ENCODE measurements at places on chromosomes 2 and 18.
A peak's percentile ranks its signal among the peaks of the same experiment; 100 is the strongest.

DNA sequence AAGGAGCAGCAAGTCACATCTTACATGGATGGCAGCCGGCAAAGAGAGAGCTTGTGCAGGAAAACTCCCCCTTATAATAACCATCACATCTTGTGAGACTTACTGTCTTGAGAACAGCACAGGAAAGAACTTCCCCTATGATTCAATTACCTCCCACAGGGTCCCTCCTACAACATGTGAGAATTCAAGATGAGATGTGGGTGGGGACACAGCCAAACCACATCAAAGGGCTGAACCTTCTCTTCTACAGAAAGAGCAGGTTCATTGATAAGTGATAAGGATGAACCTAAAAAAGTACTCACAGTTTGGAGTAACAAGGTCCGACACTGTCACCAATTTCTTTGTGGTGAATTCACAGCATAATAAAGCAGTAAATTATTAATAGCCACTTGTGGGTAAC lies 422.2 kb upstream of the FSIP2 start:
- H3K4me1 ChIP-seq, result no peaks in the 10 kb centered on the region
- no peaks in the 10 kb centered on the region for H3K27me3 ChIP-seq
- no peaks in the 10 kb centered on the region for H3K36me3 ChIP-seq
- H3K4me3 ChIP-seq, result no peak overlapping the region

GRCh38 chr2:176297067-176297466 lies 27.8 kb downstream of the MTX2 start:
- H3K27me3 ChIP-seq, result no peaks in the 10 kb centered on the region
- no peak for DNase-seq
- no peaks in the 10 kb centered on the region for H3K4me1 ChIP-seq
- H3K36me3 ChIP-seq, result no peaks in the 10 kb centered on the region
- no peak overlapping the region for H3K4me3 ChIP-seq

DNA sequence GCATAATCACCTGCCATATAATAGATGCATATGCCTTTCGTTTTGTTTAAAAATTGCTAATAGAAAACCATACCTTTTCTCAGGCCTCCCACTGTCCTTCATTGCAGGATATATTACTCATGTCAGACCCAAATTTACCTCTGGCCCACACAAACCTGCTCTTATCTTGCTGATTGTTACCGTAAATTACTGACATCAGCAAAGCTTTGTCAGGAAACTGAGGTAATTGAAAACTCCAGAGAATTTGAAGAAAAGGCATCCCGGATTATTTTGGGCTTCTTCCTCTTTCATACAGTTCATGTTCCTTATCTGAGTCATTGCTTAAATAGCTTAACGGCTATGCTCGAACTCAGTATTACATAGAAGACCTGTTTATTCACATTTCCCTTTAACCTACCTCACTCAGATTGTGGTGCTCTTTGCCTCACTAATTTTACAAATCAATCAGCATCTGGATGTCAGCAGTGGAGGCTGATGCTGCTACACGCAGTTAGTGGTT lies 145.7 kb downstream of the ZEB2 start:
- no peak for DNase-seq
- H3K4me3 ChIP-seq, result no peak overlapping the region
- no peaks in the 10 kb centered on the region for H3K4me1 ChIP-seq
- no peaks in the 10 kb centered on the region for H3K36me3 ChIP-seq
- no peaks in the 10 kb centered on the region for H3K27me3 ChIP-seq

DNA sequence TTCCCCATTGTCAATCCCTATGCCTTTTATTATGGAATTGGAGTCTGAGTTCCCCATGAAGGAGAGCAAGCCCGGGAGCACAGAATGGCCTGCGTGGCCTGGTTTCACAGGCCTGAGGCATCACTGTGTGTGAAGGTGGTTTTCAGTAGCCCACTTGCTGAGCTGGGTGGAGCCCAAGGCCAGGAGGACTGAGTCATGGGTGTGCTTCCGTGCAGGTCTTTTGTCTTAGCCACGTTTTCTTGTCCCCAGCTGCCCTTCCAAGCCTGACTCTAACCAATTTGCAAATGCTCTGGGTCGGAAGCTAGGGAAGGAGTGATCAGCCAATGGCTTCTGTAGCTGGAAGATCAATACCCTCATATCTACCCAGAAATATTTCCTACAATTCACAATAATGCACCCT lies 119.2 kb downstream of the MAPK4 start:
- H3K36me3 ChIP-seq, result no peaks in the 10 kb centered on the region
- H3K4me1 ChIP-seq, result no peaks in the 10 kb centered on the region
- H3K4me3 ChIP-seq, result no peak overlapping the region
- no peak for DNase-seq
- H3K27ac ChIP-seq, result no peak overlapping the region

DNA sequence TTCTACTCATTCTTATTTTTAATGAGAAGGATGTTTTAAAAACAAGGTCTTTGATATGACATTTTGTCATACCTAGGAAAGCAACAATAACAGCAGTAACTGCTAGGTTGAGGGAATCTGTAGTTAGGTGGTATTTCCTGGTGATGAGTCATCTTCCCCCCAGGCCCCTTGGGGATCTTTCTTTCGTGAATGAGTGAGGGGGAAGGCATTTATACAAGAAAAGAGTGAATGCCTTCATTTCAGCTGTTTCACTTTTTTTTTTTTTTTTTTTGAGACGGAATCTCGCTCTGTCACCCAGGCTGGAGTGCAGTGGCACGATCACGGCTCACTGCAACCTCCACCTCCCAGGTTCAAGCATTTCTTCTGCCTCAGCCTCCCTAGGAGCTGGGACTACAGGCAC lies 108.6 kb downstream of the MAP4K4 start:
- DNase-seq, result no peak
- no peaks in the 10 kb centered on the region for H3K27me3 ChIP-seq
- H3K27ac ChIP-seq, result peak overlapping the region; percentile 73
- H3K36me3 ChIP-seq, result no peaks in the 10 kb centered on the region

DNA sequence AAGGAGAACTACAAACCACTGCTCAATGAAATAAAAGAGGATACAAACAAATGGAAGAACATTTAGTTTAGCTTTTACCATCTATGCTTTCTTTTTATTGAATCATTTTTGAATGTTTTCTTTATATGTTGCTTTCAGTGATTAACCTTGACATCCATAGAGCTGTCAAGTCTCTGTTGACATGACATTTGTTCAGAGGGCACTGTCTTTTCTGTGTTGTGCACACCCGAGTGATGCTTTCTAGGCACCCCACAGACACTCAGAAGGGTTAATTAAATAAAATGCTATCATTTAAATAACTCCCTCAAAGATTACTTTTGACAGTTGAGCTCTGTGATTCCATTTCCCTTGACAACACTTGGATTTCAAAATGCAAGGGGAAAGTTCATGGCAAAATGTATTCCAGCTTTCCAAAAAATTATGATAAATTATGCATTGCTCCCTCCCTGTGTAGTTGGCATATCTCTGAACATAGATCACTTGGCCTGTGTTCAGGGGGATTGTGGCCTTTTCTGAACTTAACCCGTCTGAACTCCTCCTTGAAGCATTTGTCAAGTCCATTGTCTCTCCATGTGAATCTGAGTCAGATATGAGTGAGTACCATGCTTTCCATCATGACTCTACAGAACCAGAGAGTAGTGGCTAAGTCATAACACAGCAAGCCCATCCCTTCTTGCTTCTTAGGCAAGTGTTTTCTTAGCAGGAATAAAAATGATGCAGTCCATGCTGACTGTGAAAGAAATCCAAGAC lies 372.6 kb downstream of the RPRM start:
- H3K27me3 ChIP-seq, result no peaks in the 10 kb centered on the region
- no peak overlapping the region for H3K27ac ChIP-seq
- no peak overlapping the region for H3K4me3 ChIP-seq
- no peaks in the 10 kb centered on the region for H3K36me3 ChIP-seq
- no peaks in the 10 kb centered on the region for H3K4me1 ChIP-seq

DNA sequence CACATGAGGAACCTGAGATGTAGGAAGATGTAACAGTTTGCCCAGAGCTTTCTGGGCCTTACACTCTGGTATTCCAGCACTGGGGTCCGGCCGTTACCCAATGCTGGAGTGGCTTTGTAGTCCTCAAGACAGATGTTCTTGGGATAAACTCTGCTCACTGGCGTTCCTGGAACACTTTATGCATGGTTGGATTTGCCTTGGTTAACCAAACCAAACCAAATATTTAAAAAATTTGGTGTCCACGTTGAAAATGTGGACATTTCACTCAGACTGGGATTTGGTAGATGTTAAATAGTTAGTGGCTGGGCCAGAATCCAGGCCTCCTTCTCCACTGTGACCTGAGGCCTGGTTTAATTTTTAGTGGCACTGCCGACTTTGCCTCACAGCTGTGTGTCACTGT lies 81.5 kb downstream of the ACOXL start:
- DNase-seq, result no peak
- no peaks in the 10 kb centered on the region for H3K27me3 ChIP-seq
- no peaks in the 10 kb centered on the region for H3K4me1 ChIP-seq
- H3K4me3 ChIP-seq, result no peak overlapping the region
- no peak overlapping the region for H3K27ac ChIP-seq

GRCh38 chr2:3189961-3190360 lies 187.7 kb downstream of the EIPR1 start:
- no peaks in the 10 kb centered on the region for H3K27me3 ChIP-seq
- no peak for DNase-seq
- H3K4me1 ChIP-seq, result no peaks in the 10 kb centered on the region
- no peak overlapping the region for H3K4me3 ChIP-seq
- H3K36me3 ChIP-seq, result no peaks in the 10 kb centered on the region

DNA sequence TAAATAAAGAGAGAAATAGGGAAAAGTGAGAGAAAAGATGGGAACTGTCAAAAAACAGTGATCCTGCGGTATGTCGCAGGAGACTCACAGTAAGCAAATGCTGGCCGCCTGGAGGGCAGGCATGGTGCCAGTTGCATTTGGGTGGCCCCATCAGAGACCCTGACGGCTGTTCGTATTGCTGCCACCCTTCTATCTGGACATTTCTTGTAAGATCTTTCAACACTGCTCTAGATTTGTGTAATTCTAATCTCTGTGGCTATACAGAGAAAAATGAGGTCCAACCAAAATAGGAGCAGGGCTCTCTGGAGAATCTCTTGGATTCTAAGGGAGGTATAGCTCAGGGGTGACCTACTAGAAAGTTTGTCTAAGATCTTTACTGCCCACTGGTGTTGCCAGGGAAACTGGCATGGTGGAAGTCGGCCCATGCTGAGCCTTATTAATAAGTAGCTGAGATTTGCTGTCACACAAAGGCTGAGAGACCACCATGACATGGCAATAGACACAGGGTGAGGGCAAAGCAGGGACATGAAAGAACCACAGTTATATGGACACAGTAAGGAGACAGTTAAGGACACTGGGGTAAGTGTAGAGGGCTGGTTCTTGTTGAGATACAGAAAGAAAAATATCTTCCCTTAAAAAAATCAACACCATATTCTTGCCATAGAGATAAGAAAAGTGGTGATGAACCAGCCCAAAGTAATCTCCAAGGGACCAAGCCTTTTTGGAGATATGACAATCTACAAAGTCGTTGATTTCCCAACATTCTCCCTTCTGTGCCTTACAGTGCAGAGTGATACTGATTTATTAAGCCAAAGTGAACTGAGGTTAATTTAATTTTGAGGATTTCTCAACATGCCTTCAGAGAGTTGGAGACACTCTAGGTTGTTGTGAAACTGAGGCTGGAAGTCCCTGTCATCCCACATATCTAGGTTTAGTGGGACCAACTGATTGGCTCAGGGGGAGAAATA lies 26.4 kb upstream of the FZD7 start:
- no peaks in the 10 kb centered on the region for H3K27me3 ChIP-seq
- no peaks in the 10 kb centered on the region for H3K4me1 ChIP-seq
- DNase-seq, result no peak
- H3K36me3 ChIP-seq, result no peaks in the 10 kb centered on the region

DNA sequence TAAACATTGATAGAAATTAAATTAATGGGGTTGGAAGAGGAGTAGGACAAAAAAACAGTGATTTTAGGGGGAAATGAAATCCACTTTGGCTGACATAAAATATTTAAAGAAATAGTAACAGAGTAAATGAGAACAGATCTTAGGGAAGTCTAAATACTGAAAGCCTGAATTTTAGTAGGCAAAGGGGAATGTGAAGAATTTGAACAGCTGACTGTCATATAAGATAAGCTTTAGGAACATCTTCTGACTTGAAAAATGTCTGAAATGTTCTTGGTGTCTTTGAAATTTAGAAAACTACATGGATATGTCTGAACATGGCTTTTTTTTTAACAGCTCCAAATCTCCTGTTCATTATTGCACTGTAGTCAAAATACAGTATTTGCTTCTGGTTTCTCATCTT lies 150.3 kb downstream of the CALCRL start:
- no peak for DNase-seq
- no peak overlapping the region for H3K27ac ChIP-seq
- H3K4me3 ChIP-seq, result no peak overlapping the region
- no peaks in the 10 kb centered on the region for H3K27me3 ChIP-seq
- no peaks in the 10 kb centered on the region for H3K36me3 ChIP-seq

DNA sequence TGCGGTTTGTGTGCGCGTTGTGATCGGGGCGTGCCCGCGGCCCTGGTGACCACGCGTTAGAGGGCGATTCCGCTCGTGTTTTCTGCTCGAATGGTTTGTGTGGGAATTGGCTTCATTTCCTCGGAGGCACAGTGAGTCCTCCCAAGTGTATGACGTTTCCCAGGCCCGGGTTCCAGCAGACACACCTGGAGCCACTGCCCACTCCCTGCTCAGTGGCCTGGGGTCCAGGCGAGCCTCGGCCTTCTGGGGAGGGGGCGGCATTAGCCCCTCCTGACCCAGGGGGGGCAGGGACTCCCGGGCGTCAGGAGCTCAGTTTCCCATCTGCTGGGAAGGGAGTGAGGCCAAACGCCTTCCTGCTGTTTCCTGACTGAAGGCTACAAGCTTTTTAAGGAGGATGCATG lies 92.1 kb downstream of the NFATC1 start:
- H3K4me3 ChIP-seq, result no peak overlapping the region
- no peaks in the 10 kb centered on the region for H3K36me3 ChIP-seq
- H3K27ac ChIP-seq, result no peak overlapping the region
- DNase-seq, result peak; percentile 45
- no peaks in the 10 kb centered on the region for H3K4me1 ChIP-seq
- no peaks in the 10 kb centered on the region for H3K27me3 ChIP-seq

Measured in breast epithelium (tissue), 4 donors.